ENCODE measurements at places on chromosomes 6 and 20.

DNA sequence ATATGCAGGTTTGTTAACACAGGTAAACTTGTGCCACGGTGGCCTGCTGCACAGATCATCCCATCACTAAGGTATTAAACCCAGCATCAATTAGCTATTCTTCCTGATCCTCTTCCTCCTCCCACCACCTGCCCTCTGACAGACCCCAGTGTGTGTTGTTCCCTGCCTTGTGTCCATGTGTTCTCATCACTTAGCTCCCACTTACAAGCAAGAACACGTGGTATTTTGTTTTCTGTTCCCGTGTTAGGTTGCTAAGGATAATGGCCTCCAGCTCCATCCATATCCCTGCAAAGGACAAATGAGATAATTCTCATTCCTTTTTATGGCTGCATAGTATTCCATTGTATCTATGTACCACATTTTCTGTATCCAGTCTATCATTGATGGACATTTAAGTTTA, 294.0 kb downstream of the PKHD1 start:
- DNase-seq: no peak

GRCh38 chr6:105838171-105838570, 248.0 kb upstream of the PRDM1 start:
- no peak for DNase-seq

DNA sequence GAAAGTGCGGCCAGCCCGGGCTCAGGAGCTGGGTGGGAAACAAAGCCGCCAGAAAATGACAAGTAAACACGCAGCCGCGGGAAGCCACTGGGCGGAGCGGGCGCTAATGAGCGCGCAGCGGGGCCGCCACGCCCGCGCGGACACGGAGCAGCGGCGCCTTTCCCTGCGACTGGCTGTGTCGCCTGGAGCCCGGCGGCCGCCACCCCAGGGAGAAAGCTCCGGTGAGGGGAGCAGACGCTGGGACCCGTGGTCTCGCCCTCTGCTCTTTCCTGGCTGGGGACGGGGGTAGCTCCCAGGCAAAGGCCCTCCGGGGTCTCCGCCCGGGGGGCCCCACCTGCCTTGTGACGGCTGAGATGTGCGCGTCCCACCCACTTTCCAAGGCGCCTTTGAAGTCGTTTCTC, 54.9 kb downstream of the PRR18 start:
- DNase-seq: no peak

DNA sequence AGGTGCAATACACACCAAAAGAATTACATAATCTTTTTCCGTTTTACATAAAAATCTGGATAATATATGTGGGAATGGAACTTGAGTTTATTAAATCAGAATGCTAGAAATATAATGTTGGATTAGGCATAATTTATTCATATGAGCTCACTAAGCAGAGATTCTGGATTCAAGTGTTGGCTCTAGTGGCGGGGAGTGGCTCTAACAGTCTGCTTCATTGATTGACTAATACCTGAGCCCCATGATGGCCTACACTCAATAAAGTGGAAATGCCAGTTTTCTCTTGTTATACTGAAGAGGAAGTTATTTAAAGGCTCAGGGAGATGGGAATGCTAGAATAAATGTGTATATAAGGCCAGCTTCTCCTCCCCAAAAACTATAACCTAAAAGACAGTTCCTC, 285.5 kb upstream of the MOCS1 start:
- DNase-seq: no peak

DNA sequence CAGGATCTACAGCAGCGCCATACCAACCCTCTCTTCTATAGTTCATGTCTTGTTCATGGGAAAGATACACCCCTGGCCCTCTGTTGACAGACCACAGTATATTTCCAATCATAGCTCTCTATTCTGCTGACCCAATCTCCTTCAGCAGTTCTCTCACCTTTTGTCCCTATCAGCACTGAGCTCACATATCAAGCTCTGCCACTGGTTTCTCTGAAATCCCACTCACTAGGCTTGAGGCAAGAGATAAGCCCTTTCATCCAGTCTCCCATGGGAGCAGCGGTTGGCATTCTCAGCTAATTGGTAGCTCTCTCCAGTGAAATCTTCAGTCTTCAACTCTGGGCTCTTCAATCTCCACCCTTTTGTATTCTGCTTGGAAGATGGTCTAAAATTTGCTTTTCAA, 313.4 kb downstream of the GJA1 start:
- DNase-seq: no peak

DNA sequence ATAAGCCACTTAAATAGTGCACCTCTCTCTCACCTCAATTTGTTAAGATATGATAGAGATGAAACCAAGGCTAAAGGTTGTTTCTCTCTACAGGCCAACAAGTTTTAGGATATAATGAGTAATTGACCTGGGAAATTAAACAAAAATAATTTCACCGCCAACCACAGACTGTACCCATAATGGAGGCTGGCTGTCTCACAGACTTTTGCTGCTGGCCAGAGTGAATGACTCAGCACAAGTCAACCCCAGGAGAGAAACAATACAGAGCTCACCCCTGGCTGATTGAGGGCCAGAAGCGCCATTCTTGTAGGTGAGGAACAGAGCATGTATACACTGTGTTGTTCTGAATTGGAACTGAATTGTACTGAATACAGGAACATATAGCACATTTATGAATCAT, 99.9 kb downstream of the CAP2 start:
- peak; percentile 62 for DNase-seq

GRCh38 chr6:159390381-159390780, 221.2 kb downstream of the FNDC1 start:
- DNase-seq: no peak

DNA sequence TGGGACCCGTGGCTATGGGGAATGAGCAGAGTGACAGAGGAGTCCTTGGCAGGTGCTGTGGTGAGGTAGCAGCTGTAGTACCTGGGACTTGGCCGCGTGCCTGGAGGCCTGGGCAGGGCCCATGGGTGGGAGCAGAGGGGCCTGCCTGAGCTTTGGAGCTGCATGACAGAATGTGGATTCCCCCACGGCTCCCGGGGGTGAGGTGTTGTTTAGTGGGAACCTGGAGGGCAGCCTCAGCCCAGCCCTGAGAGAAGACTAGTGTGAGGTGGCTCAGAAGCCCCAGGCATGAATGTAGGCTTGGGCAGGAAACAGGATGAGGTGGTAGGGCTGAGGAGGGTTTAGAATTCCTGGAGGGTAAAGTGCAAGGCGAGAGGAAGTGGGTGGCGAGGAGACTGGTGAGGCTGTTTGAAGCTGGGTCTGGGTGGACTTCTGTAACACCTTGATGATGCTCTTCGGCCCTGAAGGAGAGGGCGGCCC, 86.5 kb upstream of the SCP2D1 start:
- no peak for DNase-seq

DNA sequence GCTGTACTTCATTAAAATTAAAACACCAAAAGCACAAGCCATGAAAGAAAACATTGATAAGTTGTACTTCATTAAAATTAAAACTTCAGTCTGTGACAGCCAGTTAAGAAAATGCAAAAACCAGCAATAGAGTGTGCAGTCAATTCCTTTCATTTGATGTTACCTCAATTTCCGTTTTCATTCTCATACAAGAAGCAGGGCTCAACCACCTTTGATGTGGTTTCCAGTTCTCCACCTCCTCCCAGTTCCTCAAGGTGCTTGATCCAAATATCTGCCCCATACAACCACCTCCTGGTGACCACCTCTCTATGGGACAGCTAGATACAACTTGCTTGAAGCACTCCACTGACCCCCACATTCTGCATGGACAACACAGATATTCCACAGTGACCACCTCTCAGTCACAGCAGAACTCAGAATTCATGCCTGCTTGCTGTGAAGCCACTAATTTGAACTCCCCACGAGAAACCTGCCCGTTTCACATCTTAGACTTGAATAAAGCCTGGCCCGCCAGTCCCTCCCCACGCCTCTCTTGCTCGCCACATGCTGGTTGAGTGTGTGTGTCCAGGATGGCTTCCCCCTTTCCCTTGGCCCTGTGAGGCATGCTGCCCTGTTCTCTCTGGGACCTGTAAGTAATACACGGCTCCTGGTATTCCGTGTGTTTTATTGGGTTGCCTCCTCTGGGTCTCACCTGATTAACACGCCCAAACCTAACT, 66.1 kb downstream of the FAM50B start:
- DNase-seq: no peak

DNA sequence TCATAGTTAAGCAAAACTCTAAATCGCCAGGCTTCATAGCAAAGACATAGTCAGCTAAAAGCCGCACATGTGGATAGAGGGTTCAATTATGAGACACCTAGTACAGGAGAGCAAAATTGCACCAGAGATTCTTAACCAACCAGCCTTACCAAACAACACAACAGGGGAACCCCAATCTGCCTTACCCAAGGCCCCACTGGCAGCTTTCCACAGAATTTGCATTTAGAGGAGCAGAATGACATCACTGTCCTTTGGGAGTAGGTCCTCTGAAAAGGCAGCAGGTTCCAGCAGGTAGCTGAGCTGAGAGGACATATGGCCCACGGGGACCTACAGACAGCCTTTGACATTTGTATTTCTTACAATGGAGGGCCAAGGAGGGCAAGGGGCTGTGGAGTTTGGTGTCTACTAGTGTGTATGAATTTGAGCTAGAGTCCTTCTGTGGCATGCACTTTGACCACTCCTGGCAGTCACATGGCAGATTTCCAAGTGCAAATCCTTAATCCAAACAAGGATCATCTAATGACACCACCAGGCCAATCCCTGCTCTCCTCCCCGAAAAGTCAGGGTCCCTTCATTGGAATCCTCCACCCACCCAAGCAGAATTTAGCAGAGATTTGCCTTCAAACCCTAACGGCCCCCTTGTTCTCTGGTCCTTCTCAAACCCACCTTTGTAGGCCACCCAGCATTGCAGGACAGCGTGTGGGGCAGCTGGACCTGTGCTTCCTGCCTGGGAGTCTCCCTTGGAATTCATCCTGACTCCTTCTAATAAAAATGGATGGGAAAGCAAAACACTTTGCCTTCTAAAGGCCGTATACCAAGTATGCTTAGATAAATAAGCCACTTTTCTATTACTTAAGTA, 171.2 kb upstream of the SUPT3H start:
- DNase-seq: no peak

GRCh38 chr6:131208787-131209186, 73.5 kb downstream of the AKAP7 start:
- no peak for DNase-seq

DNA sequence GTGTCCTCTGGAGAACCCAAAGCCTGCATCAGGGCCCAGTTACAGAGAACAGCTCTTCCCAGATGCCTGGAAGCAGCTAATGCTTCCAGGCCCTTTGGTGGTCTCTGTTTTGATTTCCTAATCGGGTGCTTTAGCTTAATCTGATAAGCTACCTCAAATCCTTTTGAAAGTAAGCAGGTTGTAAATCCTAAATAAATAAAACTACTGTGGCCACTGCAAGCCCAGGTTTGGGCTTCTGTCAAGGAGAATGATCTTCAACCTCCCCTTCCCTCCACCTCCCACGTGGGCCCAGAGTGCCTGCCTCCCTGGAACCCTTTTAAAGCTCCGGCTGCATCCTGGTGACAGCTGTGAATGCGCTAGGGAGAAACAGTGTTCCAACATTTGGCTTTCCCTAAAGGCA, 25.2 kb upstream of the FYN start:
- no peak for DNase-seq

DNA sequence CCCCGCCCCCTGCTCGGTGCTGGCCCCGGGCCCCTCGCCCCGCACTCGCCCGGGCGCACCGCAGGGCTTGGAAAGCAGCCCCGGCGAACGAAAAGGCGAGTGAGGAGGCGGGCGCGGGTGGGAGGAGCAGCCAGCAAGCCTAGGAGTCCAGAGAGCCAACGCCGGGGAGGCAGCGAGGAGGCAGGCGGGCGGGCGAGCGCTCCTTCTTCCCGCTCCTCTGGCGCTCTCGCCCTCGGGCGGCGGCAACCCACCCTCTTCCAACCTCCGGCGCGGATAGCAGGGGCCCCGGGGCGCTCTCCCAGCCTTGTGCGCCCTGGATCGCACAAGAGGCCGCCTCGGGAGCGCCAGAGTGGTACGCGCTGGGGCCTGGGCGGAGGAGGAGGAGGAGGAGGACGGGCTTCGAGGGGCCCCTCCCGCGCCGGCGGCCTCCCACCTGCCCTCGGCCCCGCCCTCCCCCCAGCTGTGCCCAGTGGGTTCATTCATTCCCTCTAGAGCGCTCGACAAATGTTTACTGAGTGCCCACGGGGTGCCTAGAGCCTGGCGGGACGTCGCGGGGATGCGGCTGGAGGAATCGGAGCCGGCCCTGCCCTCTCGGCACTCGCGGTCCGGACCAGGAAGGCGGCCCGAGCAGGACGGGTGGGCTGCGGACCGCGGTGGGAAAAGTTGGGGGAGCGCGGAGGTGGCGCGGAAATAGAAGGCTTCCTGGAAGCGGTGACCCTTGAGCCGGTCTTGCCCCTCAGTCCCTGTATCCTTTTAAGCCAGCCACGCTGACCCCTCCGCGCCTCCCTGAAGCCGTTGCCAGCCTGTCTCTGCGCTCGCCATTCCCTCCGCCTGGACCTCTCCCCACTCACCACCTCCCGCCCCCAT, at the start of gene BMP7:
TSS of gene BMP7 (minus strand) at position 351 of the 867 bp plus-strand sequence. CDS start 519 bp downstream, outside the sequence.
- no peak for DNase-seq

GRCh38 chr20:21302664-21303060, 469 bp upstream of the XRN2 start:
- DNase-seq: no peak

DNA sequence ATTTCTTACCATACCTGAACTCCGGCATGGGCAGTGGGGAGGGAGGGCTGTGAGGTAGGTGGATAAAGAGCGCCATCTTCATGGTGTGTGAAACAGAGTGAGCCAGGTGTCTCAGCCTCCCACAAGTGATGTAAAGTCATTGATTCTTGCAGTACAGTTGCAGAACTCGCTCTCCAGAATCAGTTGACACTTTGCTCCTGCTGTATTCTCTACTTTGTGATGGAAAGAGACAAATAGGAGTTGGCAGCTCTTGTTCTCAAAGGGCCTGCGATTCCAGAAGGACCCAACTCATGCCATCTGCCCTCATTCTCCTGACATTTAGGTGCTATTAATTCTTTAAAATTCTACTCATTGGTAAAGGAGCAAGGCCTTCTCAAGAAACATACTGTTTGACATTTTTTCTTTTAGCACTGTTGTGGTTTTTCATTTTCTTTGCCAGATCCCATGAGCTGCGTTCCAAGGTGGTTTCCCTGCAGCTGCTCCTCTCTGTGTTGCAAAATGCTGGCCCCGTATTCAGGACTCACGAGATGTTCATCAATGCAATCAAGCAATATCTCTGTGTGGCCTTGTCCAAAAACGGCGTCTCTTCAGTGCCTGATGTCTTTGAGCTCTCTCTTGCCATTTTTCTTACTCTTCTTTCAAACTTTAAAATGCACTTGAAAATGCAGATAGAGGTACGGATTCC, 49.3 kb downstream of the ARFGEF2 start:
- no peak for DNase-seq

GRCh38 chr6:141056945-141057625, 1075.6 kb upstream of the GJE1 start:
- no peak for DNase-seq

DNA sequence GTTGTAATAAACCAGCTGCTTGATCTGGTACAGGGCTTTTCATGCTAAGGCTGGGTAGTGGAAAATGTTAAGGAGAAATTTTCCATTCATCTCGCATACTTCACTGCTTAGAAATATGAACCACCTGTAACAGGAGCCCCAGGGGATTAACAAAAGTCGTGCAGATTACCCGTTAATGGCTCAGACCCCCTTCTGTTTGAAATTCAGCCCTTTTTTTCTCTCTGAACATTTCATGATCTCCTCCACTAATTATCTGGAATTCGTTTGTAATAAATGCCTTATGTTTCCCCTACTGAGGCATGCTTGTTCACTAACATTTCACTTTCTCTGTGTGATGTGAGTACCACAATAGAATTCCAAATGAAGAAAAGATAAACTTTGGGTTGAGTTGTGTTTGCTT, 336.4 kb upstream of the HSF2 start:
- DNase-seq: no peak

- no peak for DNase-seq
These were observed 115.0 kb downstream of the SLC24A3 start for GRCh38 chr20:19327401-19327800.

Measured in K562 (cell line).